ENCODE measurements at places on chromosomes 16 and 17. TPM values are rescaled to one million over a fixed set of nuclear protein-coding genes. Genes with fewer than 3 reads are reported as not detected.

- no peak overlapping the region for H3K27ac ChIP-seq
- H3K27me3 ChIP-seq = no peaks in the 10 kb centered on the region
- no peaks in the 10 kb centered on the region for H3K4me1 ChIP-seq
- no peak overlapping the region for H3K4me3 ChIP-seq
- no peak for DNase-seq
- H3K36me3 ChIP-seq = no peaks in the 10 kb centered on the region
Measured at GRCh38 chr16:67349172-67349571, 22.6 kb downstream of the LRRC36 start.

GRCh38 chr17:43916385-43916784, 9.0 kb upstream of the MPP2 start:
- H3K36me3 ChIP-seq = peaks cover 7% of the 10 kb centered on the region
- H3K27ac ChIP-seq = no peak overlapping the region
- no peak overlapping the region for H3K4me3 ChIP-seq
- peaks cover 1% of the 10 kb centered on the region for H3K4me1 ChIP-seq
- H3K27me3 ChIP-seq = peaks cover 3% of the 10 kb centered on the region

DNA sequence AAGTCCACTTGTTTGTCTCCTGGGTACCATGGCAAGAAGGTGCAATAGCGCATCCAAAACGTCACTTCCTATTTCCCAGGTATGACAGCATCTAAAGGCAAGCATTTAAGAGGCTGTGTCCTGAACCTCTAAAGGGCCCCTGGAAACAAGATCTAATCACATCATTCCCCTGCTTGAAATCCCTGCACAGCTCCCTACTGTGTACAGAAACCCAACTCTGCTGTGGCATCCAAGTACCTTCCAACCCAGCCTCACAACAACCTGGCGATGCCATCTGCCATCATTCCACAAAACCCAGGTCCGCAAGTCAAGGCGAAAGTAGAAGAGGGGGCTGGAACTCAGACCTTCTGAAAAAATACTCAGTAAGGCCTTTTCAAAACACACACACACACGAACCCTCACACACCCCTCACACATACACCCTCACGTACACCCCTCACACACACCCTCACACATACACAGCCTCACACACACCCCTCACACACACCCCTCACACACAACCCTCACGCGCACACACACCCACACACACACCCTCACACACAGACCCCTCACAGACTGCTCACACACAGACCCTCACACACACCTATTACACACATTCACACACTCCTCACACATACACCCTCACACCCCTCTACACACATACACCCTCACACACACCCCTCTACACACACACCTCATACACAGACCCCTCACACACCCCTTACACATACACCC, 24.5 kb downstream of the C17orf67 start:
- no peak for DNase-seq
- H3K27me3 ChIP-seq = no peaks in the 10 kb centered on the region
- H3K36me3 ChIP-seq = no peaks in the 10 kb centered on the region
- H3K27ac ChIP-seq = no peak overlapping the region
- no peak overlapping the region for H3K4me3 ChIP-seq

DNA sequence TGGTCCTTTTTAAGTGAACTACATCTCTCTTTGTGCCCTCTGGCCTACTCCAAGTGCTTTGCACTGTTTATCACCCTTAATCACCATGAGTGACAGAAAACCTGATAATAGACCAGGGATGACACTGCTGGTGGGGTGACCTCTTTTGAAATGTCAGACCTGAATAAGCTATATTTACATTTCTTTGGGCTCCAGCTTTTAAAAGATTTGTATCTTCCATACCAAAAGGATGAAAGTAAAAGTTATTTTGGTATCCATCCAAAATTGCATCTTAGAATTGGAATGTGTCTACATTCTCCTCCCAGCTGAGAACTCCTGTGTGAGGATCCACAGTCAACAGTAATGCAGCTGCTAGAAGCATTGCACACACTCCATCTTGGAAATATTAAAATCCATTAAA, 370.0 kb downstream of the CDH11 start:
- no peaks in the 10 kb centered on the region for H3K36me3 ChIP-seq
- H3K4me3 ChIP-seq = no peak overlapping the region
- peaks cover 2% of the 10 kb centered on the region for H3K27me3 ChIP-seq
- no peak overlapping the region for H3K27ac ChIP-seq

The ATP6V0A1 gene
- 253 TPM for total RNA-seq

- no peaks in the 10 kb centered on the region for H3K36me3 ChIP-seq
- peak; percentile 77 for DNase-seq
- peak overlapping the region; percentile 13 for H3K4me3 ChIP-seq
- H3K27ac ChIP-seq = peak overlapping the region; percentile 90
Measured at GRCh38 chr17:76369804-76370203, 14.6 kb upstream of the SPHK1 start.

The ZSCAN10 gene
- 0.74 TPM for total RNA-seq

DNA sequence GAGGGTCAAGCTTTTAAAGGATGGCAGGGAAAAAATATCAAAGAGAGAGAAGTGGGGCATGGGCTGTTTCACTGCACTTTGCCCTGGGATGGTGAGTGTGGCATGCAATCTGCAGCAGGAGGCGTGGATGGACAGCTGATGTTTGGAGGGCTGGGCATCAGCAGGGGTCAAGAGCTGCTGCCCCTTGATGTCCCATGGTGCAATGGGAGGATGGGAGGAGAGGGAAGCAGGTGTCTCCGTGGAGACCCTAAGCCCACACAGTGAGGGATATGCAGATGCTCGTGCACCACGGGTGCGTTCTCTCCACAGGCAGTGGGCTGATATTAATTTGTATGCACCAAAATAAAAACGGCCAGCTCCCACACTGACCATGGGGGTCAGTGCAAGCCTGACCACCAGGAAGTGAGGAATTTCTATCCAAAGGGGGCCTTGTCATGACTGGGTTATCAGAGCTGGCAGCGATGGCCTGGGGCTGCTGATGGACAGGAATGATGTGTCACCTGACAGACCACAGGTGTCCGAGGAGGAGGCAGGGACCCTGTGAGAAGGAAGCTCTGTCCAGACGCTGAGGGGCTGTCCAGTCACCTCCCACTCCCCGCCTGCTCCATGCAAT, 183.6 kb downstream of the IRF8 start:
- peaks cover 2% of the 10 kb centered on the region for H3K27me3 ChIP-seq
- H3K4me1 ChIP-seq = peaks cover 4% of the 10 kb centered on the region
- H3K27ac ChIP-seq = no peak overlapping the region
- no peak overlapping the region for H3K4me3 ChIP-seq
- no peaks in the 10 kb centered on the region for H3K36me3 ChIP-seq

- no peaks in the 10 kb centered on the region for H3K27me3 ChIP-seq
- no peak for DNase-seq
- peaks cover 32% of the 10 kb centered on the region for H3K4me1 ChIP-seq
- no peak overlapping the region for H3K4me3 ChIP-seq
Measured at GRCh38 chr16:75590920-75591843, 25.0 kb downstream of the GABARAPL2 start.

- H3K4me3 ChIP-seq = no peak overlapping the region
- no peak for DNase-seq
- H3K4me1 ChIP-seq = peaks cover 18% of the 10 kb centered on the region
- H3K27me3 ChIP-seq = no peaks in the 10 kb centered on the region
Measured at GRCh38 chr17:42530952-42531454, 5.0 kb upstream of the NAGLU start.

DNA sequence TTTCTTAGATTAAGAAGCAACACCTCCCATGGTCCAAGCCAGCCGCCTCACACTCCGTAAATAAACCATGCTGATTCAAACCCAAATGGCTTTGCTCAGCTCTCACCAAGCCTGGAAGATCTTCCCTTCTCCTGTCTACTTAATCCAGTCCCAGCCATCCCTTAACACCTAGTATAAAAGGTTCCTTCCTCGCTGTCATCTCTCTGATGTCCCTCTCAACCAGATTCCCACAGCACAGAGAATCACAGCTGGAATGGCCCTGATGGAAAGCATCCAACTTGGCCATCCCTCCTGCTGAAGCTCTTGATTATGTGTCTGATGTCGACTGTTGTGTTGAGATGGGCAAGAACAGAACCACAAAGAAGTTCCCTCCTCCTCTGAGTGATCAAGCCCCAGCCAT, 50.6 kb upstream of the ADCY9 start:
- H3K27ac ChIP-seq = no peak overlapping the region
- H3K4me1 ChIP-seq = no peaks in the 10 kb centered on the region
- no peaks in the 10 kb centered on the region for H3K36me3 ChIP-seq
- H3K27me3 ChIP-seq = peaks cover 2% of the 10 kb centered on the region

The C16orf92 gene
- not detected for total RNA-seq

GRCh38 chr16:57194512-57194911, 8.4 kb downstream of the RSPRY1 start:
- H3K36me3 ChIP-seq = no peaks in the 10 kb centered on the region
- H3K4me3 ChIP-seq = no peak overlapping the region
- DNase-seq = no peak
- peak overlapping the region; percentile 35 for H3K27ac ChIP-seq

The GRIN2A gene
- total RNA-seq = 6.8 TPM

DNA sequence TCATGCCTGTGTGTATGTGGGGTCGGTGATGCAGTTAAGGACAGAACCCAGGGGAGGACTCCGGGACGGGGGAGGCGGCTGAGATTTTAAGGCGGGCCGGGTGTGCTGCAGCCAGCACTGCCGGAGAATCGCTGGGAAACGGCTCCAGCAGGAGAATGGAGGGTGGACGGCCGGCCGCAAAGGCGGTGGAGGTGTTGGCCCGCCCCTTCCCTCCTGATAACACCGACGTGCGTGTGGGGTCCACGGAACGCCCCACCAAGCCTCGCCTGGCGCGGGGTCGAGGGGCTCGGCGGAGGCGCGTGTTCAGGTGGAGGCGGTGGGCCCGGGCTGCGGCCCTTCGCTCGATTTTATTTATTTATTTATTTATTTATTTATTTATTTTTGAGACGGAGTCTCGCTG, 633 bp downstream of the ZNF843 start:
- DNase-seq = no peak
- peaks cover 5% of the 10 kb centered on the region for H3K36me3 ChIP-seq
- H3K27ac ChIP-seq = peak overlapping the region; percentile 82
- no peaks in the 10 kb centered on the region for H3K4me1 ChIP-seq
- H3K27me3 ChIP-seq = peaks cover 5% of the 10 kb centered on the region
- peak overlapping the region; percentile 81 for H3K4me3 ChIP-seq

Measured in glutamatergic neuron (in vitro differentiated cells).